ENCODE measurements at places on chromosomes 6 and 20.

DNA sequence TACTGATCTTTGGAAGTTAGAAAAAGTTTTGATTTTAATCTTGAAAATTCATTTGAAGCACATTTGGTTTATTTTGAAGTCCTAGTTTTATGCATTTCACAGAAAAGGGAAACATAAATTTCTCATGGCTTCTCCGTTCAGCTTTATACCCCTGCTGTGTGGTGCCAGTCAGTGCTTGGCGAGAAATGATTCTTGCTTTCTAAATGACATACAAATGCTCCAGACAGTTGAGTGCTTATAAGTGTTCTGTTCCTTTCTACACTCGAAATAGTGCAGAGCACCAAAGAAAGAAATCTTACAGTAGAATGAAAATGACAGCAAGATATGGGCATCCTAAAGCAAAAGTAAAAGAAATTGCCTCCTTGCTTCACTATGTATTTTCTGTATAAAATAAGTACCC, 9.0 kb upstream of the ZNF292 start:
- DNase-seq = no peak

DNA sequence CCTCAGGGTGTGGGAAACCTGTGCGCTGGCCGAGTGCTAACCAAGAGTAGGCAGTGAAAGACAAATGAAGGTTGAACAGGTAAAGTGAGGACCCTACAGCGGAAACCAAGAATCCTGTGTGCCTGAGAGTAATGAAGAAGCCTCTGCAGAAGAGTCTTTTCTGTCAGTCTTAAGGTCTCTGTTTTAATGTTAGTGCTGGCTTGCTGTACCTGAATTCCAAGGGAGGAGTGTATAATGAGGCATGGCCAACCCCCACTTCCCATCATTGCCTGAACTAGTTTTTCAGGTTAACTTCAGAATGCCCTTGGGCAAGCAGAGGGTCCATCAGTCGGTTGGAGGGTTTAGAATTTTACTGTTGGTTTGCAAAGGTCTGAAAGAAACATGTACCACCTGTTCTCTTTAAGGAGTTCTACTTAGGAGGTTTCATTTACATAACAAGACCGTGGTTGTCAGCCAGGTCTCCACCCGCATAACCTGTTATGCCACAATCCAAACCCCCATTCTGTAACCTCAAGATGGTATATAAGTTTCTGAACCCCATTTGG, 589 bp upstream of the PDCD2 start:
- no peak for DNase-seq

DNA sequence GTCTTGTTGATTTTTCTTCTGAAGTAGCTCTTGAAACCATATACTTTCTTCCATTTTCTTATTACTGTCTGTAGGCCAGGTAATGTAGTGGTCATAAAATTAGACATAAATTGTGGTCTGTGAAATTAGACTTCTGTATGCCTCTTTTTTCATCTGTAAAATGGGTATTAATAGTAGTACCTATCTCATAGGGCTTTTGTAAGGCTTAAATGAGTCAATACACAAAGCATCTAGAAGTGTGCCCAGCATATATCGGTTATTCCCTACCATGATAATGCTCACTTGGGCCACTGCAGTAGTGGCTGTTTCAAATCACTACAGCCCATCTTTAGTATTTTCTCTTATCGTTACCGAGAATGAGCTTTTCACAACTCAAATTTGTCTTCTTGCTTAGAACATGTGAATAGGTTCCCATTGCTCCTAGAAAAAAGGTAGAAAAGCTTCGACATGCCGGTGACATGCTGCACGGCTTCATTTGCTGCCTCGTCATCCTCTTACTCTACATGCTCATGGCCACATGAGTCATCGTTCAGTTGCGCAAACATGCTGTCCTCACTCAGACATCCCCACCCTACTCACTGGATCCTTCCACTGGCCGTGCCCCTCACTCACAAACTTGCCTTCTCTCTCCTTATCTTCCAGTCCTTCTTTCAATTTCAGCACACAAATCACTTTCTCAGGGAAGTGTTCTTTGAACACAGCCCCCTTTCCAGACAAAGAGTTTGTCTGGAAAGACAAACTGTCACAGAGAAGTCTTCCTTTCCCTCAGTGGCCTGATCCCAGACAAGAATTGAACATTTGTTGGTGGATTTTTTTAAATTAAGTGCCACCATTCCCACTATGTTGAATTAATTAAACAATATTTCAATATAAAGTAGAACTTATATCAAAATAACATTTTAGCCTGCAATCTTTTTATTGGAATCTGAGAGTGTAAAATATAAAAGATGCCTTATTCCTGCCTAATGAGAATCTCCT, 32.2 kb upstream of the ERVFRD-1 start:
- no peak for DNase-seq

DNA sequence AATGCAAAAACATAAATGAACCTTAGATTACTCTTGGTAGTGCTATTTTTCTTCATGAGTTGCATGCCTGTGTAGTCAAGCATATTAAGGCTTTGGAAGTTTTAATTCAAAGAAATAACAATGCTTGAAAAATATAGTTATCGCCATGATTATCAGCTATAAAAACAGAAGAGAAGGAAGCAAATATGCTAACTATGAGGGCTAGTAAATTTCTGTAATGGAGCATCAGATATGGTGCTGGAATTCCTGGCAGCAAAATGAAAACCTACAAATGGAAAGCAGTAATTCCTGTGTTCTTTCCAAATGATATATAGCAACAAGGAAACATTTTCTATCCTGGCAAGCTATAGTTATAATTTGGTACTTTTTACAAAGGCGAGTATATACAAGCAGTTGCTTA, 29.7 kb downstream of the DOP1A start:
- no peak for DNase-seq

GRCh38 chr6:33994472-33995308, 151.2 kb downstream of the GRM4 start:
- no peak for DNase-seq

GRCh38 chr6:154261688-154262397, 94.8 kb downstream of the IPCEF1 start:
- DNase-seq = no peak

GRCh38 chr6:154868143-154868594, 126.9 kb upstream of the TIAM2 start:
- no peak for DNase-seq

DNA sequence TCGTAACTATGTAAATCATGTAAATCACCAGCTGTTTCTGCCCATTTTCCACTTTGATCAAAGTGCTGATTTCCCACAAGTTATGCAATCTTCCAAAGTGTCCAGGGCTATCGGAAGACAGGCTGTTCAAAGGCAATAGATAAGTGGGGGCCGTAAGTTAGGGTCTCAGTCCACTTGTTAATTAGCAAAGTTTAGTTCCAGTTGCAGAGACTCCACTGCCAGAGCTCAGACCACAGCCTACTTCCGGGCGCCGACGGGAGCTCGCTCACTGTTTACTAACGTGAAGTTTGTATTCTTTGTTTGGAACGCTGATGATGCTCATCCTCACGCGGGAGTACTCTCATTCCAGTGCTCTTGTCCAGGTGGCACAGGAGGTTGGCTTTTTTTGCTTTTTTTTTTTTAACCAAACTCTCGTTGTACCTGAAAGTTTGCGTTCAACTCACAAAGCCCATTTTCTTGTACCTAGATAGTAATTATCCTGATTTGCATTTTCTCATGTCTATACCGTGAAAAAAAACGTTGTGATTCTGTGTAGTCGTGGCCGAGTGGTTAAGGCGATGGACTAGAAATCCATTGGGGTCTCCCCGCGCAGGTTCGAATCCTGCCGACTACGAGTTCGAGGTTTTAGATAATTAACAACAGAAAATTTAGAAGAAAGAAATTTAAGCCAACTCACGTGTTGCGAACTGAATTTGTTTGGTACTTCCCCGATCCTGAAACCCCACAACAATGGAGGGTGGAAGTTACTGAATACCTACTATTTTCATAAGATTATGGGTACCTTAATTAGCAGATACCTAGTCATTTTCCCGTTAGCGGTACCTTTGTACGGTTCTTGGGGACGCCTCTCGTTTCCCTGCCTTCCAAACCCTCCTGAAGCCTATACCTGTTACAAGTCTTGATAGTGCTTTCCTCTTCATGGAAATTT, 29.9 kb upstream of the ZNF184 start:
- DNase-seq = peak; percentile 78

- no peak for DNase-seq
Observed at GRCh38 chr6:87945181-87945580, 102.5 kb upstream of the SPACA1 start.

- no peak for DNase-seq
Observed at GRCh38 chr6:20724443-20725190, 190.4 kb downstream of the CDKAL1 start.

DNA sequence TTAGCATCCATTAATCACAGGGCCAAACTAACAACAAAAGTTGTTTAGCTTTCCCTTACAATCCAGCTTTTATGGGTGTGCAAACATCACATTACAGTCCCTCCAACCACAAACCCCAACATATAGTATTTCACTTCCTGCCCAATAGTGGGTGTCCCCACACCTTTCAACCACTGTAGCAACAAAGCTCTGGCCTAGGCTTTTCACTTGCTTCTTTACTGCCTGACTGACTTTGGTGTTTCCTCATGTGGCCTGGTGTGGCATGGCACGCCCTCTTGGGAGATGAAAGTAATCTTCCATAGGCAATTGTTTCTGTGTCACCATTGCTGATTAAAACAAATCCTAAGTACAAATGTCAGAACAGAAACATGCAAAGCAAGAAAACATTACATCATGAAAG, 46.3 kb downstream of the MCM8 start:
- peak; percentile 22 for DNase-seq
